Anterior cingulate cortex (tissue), 58 donors: ENCODE measurements at places on chromosomes 12 and 14.
A peak's percentile ranks its signal among the peaks of the same experiment; 100 is the strongest.

GRCh38 chr12:91818227-91819131, 327.2 kb downstream of the BTG1 start:
- no peak for DNase-seq

DNA sequence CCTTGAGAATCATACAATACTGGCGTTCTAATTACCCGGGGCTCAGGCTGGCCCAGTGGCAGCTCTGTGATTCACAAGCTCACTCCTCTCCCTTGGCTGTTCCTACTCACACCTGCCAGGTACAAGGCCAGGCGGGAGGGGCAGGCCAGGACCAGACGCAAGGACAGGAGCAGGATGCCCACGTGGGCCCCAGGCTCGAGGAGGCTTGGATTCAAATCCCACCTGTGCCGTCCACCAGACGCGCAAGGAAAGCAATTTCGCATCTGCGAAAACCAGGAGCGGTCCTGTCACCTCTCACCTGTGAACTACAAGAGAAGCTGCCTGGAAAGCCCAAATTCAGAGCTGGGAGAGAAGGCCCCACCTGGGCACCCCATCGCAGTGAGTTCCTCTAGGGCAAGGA, 50.6 kb downstream of the BCL11B start:
- no peak for DNase-seq

GRCh38 chr12:89352492-89353187, at the start of gene DUSP6:
TSS of gene DUSP6 (minus strand) at chr12:89352501. CDS start at chr12:89352039, 462 bp downstream.
- DNase-seq, result peak; percentile 92

- DNase-seq, result no peak
Measured at GRCh38 chr12:111214401-111214800, 154.5 kb downstream of the PHETA1 start.

DNA sequence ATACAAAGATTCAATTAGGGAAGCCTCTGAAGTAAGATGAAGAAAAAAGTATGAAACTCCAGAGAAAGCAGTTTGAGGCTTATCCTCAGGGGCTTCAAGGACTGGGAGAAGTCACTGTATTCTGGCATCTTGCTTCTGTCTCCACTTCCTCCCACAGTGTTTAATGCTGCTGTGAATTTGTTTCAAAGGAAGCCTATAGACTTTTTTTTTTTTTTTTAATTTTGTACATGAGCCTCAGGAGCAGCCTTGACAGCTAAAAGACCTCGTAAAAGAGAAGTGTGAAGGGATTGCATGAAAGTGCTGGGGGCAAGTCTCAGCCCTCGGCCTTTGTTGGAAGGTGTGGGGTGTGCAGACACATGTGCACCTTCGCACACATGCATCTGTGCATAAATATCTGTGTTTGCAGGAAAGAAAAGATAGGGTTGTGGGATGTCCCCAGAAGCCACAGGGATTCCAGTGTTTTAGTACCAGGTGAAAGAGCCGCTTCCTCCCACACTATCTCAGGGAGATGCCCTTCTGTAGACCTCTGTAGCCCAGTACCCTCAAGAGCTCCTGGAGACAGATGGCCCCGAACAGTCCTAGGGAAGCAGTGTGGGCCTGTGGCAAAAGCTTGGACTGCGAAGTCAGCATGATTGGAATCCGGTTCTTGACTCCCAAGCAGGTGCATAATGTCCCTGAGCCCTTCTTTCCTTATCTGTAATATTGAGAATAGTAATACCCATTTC, 193.5 kb upstream of the BCL2L14 start:
- DNase-seq, result no peak

DNA sequence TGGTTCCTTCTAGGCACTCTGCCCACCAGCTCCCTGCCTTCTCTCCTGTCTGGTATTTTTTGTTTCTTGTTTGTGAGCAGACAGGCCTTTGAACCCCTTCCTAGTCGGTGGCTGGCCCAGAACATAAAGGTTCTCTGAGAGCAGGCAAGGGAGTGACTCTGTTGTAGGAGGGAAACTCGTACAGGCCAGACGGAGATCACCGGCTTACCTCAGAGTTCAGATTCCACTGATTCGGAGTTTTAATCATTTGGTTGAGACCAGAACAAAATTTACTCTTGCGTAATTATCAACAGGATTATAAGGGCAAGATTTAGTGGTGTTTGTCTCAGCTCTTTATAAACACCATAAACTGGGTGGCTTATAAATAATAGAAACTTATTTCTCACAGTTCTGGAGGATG, 128.3 kb downstream of the PLXNC1 start:
- DNase-seq, result no peak

DNA sequence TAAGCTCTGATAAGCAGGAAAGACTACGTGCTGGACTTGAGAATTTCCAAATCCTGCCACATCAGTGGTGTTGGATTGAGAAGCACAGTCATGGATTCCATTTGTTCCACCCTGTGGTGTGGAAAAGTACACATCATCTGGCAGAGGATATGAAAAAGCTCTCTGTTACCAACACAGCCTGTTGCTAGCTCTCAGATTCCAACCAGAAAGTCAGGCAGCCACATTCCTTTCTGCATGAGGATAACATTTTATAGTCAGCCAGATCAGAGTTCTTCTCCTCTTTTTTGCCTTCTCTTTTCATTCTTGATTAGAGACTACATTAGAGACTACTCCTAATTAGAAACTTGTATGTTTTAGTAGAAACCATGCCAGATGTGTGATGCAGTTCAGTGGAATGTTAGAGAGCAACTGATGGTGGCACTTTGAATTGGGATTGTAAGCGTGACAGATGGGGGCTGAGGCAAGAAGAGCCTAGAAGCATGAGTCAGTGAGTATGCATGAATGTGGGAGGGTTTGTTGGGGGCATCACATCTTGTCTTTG, 61.2 kb upstream of the STXBP6 start:
- no peak for DNase-seq

DNA sequence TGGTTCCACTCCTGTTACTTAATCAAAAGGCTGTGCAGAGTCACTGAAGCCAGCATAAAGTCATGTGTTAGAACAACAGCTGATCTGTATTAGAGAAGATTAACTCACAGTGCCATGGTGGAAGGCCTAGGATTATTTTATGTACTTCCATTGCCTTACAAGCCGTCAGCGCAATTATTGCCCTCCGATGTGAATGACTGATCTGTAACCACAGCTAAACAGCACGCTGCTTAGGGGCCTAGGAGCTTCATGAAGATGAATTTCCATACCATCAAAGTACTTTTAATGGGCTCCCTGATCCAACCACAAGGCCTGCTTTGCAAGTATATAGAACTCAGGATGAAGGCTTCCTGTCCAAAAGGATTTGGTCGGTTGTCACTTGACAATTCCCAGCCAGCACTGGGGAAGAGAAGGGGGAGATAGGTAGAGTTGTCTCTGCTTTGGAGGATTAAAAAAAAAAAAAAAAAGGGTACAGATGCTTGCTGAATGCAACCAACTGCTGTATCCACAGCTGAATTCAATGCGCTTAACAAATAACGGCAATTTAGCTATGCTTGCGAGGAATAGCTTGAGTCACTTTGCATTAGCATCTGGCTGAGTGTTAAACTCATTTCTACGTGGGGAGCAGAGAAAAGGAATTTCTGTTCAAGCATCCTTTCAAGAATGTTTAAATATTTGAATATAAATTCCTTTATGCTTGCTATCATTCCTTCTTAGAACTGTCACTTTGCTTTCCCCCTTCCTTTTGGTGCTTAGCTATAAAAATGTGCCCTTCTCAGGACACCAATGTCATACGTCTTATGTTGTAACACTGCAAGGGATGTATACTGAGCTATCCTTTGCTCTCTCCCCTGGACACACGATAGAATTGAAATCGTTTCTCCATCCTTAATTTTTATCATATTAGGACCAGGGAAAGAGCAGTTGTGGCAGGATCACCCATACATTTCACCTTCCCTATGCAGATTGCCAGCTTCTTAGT, 387.8 kb downstream of the SOX5 start:
- no peak for DNase-seq

DNA sequence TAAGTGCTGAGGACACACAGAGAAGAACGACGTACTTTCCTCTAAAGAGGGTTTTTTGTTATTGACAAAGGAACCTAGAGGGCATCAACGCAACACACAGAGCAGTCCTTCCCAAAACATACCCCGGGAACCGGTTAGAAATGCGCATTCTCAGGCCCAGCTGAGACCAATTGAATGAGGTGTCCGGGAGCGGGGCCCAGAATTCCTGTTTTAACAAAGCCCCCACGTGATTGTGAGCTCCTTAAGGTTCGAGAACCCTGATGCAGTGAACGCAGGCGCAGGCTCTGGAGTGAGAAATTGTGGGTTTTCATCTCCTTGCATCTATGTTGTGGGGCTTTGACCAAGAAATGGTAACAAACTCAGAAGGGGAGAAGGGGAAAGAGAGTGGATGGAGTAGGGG, 51.0 kb upstream of the TBX3 start:
- no peak for DNase-seq

DNA sequence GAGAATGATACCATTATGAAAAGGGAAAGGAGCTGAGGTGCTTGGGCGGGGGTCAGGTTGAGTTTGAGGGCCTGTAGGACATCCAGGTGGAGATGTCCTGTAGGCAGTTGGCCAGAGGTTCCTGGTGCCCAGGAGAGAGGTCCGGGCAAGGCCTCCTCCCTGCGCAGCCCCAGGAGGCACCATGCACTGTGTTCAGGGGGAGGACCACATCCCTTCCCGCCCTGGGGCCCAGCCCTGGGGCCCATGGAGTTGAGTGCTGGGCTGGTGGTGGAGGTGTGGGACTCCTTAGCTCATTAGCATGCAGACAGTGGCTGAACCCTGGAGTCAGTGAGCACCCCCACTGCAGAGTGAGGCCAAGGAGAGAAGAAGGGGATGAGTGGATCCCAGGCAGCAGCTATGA, 5.7 kb upstream of the FAIM2 start:
- DNase-seq, result no peak
